Right forelimb (tissue), 1 donor: ENCODE measurements at places on chromosomes 1 and 21.

GRCh38 chr21:38219049-38219628, 37.7 kb upstream of the KCNJ15 start:
- DNase-seq: no peak

- DNase-seq: no peak
These were observed 402.5 kb downstream of the PTPRC start for GRCh38 chr1:199041173-199041914.

DNA sequence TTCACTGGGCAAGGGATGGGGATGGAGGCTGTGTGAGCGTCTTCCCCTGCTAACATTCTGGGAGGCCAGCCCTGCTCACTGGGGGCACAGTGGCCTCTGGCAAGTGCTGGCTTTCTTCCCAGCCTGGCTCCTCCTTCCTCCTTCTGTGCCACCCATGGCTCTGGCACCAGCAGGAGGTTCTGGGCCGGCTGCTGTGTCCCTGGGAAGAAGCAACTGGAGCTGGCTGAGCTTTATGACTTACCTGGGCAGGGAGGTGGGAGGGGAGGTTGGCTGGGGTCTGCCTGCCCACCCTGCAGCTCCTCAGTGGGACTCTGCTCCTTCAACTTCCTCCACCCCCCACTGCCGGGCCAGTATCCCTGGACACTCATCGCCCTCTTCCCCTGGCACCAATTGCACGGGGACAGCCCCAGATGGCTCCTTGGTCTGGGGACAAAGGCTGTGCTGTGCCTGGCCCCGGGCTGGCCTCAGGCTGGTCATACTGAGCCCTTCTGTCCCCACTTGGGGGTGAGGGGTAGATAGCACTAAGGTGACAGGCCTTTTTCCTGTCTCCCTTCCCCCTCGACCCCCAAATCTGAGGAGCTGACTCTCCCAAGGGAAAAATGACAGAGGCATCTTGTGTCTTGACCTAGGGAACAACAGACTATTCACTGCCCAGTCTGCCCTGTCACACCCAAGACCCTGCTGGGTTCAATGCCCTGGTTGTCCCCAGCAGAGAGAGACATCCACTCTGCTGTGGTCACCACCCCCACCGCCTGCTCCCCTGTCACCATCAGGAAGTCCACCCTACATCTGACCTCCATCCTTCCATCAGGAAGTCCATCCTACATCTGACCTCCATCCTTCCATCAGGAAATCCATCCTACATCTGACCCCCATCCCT, 14.4 kb downstream of the CDK18 start:
- no peak for DNase-seq

DNA sequence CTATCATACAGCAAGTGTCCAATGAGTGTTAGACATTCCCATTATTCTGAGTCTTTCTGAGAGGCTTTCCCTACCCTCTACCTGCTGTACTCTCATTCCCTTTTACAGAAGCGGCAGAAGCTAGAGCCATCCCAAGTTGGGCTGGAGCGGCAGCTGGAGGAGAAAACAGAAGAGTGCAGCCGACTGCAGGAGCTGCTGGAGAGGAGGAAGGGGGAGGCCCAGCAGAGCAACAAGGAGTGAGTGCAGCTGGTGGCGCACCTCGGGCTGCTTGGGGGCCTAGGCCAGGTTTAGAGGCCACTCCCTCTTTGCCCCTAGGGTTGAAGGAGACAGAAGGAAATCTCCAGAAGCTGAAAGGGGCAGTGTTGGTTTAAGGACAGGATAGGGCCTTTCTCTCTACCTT, 12.1 kb downstream of the CGN start:
- no peak for DNase-seq

DNA sequence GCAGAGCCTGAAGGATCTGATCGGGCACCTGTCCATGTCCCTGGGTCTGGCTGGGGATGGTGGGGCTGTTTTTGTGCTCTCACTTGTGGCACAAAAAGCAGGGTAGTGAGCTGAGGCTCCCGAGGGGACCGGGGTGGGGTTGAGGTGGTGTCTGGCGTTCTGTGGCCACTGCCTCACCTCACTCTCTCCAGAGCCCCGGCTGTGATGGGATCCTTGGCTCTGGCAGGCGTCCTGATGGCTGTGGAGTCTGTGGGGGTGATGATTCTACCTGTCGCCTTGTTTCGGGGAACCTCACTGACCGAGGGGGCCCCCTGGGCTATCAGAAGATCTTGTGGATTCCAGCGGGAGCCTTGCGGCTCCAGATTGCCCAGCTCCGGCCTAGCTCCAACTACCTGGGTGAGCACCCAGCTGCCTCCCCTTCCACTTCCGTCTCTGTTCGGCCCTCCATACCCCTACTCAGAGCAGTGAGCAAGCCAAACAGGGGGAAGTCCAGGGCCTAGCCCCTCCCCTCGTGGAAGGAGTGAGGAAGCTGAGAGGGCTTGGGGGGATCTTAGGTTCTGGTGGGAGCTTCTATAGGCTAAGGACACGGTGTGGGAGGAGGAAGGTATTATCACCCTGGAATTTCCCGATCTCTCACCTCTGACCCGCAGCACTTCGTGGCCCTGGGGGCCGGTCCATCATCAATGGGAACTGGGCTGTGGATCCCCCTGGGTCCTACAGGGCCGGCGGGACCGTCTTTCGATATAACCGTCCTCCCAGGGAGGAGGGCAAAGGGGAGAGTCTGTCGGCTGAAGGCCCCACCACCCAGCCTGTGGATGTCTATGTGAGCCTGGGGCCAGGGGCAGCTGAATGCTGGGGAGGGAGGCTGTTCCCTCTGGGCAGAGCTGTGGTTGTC, 7.0 kb downstream of the ADAMTSL4 start:
- DNase-seq: peak; percentile 37

DNA sequence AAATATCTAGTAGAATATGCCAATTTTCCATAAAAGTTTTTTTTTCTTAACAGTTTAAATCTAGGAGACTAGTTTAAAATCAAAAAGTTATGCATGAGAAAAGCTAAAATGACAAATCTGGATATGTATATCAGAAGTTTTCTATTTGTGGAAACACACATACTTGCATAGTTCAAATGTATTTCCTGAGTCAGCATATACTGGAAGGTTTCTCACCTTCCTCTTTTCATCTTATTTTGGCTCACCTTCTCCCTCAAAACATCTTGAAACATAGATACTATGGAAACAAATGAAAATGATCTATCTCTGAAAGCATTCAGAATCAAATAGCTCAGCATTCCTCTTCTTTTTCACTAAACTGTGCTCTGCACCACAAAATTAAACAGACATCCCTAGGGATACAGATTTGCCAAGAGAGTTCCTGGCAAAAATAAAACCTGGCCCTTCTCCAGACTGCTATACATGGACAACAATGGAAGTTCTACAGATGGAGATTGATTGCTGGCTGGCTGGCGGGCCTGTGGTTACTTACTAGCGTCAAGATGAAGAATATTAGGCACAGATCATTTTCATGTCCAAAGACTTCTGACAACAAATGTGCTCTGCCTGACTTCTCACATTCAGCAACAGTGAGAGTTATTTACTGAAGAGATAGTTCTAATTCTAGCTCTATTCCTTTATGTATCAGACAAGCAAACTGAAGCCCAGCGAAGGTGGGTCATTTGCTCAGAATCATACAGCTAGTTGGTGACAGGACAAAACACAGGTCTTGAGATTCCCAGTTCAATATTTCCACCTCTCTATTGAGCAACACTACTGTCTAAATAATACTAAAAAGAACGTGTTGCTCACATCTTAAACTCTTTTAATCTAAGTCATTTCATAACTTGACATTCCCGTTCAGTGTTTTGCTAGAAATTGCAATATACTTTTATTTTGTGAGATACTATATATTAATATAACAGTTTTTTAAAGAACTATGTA, 26.6 kb downstream of the DIPK1A start:
- peak; percentile 76 for DNase-seq
